ENCODE measurements at places on chromosomes 12 and 14.

DNA sequence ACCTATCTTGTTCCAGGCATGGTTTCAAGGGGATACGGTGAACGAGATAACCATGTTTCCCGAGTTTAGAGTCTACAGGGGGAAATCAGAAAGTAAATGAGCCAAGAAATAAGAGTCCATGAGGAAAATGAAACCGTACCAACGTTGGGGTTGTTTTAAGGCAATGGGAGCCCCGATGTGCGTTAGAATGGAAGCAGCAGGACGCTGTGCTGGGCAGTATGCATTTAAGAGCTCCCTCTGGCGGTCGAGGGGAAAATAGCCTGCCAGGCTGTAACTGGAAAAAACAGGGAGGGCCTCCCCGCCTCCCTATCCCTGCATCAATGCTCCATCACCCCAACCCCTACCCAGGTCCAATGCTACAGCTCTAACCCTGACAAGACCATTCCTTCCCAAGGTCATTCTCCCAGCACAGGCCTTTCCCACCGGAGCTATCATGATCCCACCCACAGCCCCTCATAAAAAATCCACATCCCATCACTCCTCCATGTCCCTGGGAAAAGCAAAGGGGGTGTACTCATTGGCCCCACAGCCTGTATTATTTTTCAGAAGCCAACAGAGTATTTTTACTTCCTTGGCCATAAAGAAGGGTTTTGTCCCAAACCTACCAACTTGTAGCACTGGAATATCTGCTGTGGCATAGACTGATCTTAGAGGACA, 226.3 kb upstream of the NOS1 start:
- DNase-seq = peak; percentile 50

DNA sequence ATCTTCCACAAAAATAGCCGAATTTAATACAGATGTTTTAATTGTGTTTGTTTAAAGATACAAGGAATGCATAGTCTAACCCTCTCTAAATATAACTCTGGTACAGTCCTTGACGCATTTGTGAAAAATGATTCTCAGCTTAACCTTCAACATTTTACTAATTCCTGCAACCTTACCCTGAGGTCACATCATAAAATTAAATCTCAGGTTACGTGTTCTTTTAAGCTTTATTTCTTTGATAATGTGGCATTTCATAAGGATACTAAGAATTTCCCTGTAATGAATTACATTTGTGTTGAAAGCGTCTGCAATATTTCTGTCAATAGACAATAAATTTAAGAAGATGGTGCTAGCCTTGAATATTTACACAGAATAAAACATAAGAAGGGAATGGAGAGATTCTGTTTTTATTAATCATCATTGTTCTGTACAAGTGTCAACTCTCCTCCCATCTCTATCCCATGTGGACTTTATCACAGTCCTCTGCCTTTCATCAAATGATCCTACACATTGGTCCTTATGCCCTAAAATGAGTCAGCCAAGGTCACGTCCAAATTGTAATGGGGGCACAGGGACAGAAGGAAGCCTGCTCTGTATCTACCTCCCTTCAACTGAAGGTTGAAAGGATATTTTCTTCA, 769.3 kb upstream of the FLRT2 start:
- DNase-seq = no peak

- DNase-seq = no peak
Measured at GRCh38 chr12:42663621-42664020, 74.1 kb upstream of the PRICKLE1 start.

DNA sequence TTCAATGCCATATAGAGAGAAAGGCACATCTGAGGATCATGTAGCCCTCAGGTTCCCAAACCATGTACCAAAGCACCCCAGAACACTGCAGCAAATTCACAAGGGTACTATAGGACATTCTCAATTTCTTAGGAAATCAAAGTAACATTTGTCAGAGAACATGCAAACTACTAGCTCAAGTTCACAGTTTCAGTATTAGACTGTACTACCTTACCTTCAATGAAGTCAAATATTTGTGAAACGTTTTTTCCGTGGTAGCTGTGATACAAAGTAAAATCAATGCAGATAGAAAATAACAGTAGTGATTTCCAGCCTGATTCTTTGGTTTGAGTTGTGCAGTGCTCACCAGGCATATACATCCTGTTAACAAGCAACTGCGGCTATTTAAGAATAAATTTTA, 197.1 kb downstream of the MED13L start:
- DNase-seq = no peak

GRCh38 chr12:42180990-42181596, 36.4 kb upstream of the GXYLT1 start:
- no peak for DNase-seq

DNA sequence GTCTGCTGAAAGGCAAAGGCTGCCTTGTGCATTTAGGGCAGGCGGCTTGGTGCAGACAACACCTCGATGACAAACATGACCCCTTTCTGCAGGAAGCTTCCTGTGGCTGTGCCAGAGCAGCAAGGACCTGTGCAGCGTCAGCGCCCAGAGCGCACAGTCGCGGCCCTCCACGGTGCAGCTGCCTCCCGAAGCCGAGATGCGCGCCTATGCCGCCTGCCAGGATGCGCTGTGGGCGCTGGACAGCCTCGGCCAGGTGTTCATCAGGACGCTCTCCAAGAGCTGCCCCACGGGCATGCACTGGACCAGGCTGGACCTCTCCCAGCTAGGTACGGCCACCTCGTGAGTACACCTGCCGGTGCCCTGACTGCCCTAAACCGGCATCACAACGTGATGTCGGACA, 57.3 kb downstream of the ANKRD9 start:
- no peak for DNase-seq
